ENCODE measurements at places on chromosomes 7 and 10.

DNA sequence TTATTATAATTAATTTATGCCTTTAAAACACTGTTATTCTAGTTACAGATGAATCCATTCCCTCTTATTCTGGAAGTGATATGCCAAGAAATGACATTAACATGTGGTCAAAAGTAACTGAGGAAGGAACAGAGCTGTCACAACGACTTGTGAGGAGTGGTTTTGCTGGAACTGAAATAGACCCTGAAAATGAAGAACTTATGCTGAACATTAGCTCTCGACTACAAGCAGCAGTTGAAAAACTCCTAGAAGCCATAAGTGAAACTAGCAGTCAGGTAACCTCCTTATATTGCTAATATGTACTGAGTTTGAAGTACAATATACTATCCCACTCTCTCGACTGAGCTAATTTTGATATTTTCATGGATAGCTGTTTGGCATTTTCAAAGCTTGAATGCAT, 81.6 kb downstream of the CYP51A1 start:
- DNase-seq: no peak

- no peak for DNase-seq
Measured at GRCh38 chr10:32941357-32941756, 16.7 kb downstream of the ITGB1 start.

DNA sequence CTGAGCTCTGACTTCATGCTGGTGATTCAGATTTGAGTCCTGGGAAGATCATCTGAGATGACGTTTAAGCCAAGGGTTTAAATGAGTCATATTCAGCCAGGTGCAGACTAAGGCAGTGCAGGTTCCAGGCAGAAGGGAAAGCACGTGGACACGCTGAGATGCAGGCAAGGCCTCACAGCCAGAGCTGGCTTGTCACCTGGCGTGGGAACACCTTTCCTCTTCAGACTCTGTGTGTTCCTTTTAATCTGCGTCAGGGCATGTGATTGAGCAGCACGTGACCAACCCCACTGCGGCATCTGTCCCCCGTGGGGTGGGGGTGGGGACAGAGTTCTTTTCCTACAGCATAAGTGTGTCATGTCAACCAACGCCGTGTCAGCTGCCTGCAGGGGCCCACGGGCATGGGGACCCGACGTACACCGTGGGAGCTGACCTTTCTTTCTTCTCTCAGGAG, 10.7 kb upstream of the IDI2 start:
- DNase-seq: no peak

- DNase-seq: no peak
Measured at GRCh38 chr7:2736411-2736914, 48.5 kb downstream of the AMZ1 start.

- DNase-seq: no peak
Measured at GRCh38 chr7:142945001-142945400, 5.7 kb downstream of the LLCFC1 start.

GRCh38 chr7:130998993-130999602, 265.1 kb upstream of the KLF14 start:
- DNase-seq: no peak
